ENCODE measurements at places on chromosomes 2 and 18.

- no peak for DNase-seq
These were observed 294.4 kb downstream of the ZNF521 start for GRCh38 chr18:25057491-25058050.

GRCh38 chr18:6414118-6414722, 491 bp downstream of the L3MBTL4 start:
- no peak for DNase-seq

- DNase-seq, result no peak
These were observed 16.6 kb downstream of the CYTIP start for GRCh38 chr2:157427003-157427921.

DNA sequence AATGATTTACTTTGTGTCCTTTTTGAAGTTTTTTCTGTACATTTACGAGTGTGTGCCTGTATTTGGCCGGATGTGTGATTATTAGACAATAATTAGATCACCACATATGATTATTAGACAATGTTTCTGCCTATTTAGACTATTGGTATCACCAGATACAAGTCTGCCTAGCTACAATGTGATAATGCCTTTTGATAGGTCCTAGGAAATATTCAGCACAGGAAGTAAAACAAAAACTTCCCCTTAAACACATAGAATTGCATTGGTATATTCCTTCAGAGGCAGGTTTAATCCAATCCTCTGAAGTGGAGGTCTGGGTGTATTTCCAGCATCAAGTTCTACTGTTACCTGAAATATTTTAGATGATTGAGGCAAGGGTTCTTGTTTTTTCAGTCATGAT, 275.1 kb downstream of the TGIF1 start:
- no peak for DNase-seq

GRCh38 chr18:73973972-73974371, 173.7 kb downstream of the FBXO15 start:
- DNase-seq, result no peak

DNA sequence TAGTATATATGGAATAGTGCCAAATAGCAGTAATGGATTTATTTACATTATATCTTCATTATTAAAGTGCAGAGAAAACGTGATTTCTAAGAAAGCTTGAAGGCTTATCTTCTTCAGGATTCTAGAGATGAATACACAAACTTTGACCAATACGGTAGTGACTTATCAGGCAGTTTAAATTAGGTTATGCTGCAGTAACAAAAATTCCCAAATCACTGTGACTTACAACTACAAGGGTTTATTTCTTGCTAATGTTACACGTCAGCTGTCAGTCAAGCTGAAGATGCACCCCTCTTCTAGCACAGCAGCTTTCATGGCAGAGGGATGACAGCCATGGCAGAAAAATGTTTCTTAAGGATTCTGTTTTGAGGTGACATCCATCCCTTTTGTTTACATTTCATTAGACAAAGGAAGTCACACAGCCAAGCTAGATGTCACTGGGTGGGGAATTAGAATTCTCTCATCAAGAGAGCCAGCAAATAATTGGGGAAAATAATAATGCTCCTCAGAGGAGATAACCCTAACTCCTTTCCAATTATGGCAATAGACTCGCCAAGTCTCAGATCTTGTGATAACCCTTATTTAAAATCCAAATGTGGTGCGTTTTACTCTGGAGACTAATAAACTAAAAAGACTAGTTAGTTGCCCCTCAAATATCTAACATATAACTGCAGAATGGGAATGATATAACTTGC, 268.3 kb upstream of the CYP26B1 start:
- no peak for DNase-seq

- no peak for DNase-seq
These were observed 177.9 kb downstream of the TPGS2 start for GRCh38 chr18:36650906-36651305.

DNA sequence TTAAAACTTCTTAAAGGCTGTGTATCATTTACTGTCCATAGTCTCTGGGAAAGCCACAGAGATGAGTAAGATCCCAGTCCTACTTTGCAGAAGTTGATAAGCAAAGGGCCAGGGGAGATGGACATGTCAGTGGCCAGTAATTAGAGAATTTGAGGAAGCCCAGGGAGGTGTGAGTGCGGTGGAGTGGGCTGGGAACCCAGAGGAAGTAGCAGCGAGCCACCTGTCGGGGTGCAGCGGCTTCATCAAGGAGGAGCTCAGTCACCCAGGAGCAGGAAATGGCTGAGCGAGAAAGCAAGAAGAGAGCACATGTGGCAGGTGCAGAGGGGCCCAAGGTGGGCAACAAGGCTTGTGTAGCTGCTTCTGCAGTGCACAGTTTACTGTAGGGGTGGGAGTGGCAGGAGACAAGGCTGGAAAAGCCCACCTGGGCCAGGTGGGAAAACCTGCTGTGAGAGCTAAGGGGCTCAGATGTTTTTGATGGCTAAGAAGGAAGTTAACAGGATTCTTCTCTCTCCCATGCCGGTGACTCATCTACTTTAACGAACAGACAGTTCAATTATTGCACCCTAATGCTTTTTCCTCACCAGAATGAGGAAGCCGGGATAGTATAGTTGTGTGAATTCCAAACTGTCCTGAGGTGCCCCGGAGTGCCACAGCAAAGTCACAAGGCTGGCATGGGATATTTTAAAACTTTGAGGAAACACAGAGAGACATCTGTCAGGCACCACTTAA, 34.8 kb upstream of the MGAT5 start:
- no peak for DNase-seq

- no peak for DNase-seq
These were observed 119.5 kb upstream of the ZFP36L2 start for GRCh38 chr2:43345872-43346271.

- no peak for DNase-seq
These were observed 29.1 kb upstream of the ASB18 start for GRCh38 chr2:236293241-236293810.

DNA sequence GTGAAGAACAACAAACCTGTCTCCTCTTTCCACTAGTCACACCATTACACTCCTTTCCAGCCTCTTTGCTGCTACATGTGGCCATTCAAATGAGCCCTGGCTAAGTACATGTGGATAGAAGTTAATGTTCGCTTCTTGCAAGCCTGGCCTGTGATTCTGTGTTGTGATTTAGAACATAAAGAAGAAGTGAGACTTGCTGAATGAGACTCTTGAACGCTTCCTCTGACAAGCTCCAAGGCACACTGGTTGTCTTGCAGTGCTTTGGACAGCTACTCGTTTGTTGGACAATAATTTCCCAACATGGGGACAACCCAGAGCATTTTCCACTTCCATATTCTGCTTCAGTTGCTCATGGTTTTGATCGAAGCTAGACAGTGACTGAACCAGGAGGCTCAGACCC, 57.3 kb downstream of the CCDC74A start:
- DNase-seq, result no peak

GRCh38 chr2:46198164-46198883, 98.9 kb upstream of the EPAS1 start:
- no peak for DNase-seq

DNA sequence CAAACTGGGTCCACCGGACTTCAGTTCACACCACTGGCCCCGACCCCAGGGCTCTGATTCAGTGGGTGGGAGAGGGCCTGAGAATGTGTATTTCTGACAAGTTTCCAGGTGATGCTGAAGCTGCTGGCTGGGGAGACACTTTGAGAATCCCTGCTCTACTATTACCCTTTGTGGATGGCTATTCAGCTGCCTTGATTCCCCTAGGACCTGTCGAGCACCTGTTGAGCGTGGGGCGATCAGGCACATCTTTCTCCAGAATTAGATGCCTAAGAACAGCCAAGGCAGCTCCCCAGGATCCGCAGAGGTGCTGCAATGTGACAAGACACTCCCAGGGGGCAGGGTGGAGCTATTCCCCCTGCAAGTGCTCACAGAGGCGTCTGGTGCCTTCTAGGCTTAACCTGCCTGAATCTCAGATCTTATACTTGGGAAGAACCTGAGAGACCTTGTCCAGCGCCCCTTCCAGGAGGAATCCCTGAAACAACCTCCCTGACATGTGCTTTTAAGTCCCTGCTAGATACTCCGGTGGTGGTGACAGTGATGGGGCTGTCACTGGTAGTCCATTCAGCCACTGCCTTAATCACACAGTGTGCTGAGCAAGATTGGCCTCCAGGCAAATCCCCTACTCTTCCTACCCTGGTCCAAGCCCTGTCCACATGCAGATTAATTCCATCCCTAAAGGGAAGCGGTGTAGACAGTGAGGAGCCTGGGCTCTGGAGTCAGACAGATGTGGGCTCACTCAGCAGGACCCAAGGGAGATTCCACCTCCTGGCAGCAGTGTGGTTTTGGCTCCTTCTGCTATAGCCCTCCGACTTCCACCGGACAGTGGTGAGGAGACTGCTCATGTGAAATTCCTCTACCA, 43.4 kb upstream of the OTOF start:
- DNase-seq, result no peak

DNA sequence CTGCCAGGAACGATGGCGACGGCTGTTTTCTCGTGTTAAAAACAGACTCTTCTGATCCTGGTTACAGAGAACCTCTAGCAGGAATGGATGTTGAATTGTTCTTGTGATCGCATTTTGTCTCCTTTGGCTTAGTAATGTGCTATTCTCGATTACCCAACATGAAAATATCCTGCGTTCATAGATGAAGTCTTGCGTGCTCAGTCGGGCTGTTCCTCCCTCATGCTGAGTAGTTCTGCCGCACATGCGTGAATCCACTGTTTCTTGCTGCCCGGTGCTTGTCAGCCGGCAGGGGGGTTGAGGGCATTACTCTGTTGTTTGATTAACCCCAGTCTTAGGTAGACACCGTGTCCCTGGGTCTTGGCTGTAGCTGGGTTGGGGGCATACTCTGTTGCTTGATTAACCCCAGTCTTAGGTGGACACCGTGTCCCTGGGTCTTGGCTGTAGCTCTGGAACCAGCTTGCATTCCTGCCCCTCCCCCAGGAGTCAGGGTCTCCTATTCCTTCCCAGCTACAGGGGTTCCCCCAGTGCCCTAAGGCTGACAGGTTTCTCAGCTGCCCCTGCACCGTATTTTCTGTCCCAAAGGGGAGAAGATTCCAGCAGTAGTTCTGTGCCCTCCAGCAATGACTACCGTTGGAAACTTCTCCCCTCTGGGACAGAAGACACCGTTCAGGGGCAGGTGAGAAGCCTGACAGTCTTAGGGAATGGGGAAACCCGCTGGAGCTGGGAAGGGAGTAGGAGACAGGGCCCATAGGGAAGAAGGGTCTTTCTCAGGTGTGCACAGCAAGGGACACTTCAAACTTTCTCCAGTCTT, 22.1 kb upstream of the ASB1 start:
- no peak for DNase-seq

- no peak for DNase-seq
These were observed 110.6 kb upstream of the PXDN start for GRCh38 chr2:1854729-1855547.

GRCh38 chr2:11652553-11652952, 17.4 kb downstream of the NTSR2 start:
- no peak for DNase-seq

GRCh38 chr2:77922567-77922966, 400.4 kb upstream of the LRRTM4 start:
- no peak for DNase-seq

- no peak for DNase-seq
These were observed 65.4 kb upstream of the ACAA2 start for GRCh38 chr18:49878567-49879270.

GRCh38 chr18:50527636-50528307, 32.1 kb upstream of the MAPK4 start:
- no peak for DNase-seq

DNA sequence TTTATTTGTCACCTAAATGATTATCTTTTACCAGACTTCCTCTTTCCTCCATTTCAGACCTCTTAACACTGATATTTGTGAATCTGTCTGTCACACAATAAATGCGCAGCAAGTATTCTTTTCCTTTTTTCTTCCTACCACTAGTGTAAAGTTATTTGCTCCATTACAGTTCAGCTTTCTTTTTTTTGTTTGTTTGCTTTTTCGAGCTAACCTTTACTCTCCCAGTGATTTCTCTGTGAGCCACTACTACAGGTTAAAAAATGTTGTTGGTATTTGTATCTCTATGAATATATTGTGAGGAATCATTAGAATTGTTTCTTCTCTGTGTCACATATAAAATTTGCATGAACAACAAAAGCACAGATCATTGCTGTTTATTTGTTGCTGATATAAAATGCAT, 854.0 kb upstream of the GCFC2 start:
- no peak for DNase-seq

GRCh38 chr18:79634593-79635426, 44.8 kb upstream of the CTDP1 start:
- DNase-seq, result no peak

DNA sequence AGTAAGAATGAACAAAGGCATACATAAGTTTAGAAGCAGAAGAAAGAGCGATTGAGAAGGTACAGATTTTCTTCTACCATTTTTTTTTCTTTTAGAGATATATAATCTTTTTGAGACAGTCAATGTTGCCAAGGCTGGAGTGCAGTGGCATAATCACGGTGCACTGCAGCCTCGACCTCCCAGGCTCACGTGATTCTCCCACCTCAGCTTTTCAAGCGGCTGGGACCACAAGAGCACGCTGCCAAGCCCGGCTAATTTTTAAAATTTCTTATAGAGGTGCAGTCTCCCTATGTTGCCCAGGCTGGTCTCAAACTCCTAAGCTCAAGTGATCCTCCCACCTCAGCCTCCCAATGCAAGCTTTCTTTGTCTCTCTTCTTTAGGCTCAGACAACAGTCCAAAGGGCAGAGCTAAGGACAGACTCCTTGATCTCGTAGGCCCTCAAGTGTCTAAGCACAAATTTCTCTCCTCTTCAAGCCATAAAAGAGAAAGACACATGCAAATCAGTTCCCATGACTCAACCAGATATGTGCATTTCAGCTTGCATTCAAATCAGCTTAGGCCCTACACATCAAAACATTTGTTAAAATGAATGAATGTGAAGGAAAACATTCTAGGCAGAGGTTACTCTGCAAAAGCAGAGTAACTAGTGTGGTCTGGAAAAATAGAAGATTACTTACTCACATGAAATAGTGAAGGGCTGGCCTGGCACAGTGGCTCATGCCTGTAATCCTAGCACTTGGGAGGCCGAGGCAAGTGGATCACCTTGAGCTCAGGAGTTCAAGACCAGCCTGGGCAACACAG, 18.0 kb downstream of the ITSN2 start:
- DNase-seq, result no peak

GRCh38 chr18:10170375-10170774, 256.6 kb downstream of the VAPA start:
- no peak for DNase-seq

DNA sequence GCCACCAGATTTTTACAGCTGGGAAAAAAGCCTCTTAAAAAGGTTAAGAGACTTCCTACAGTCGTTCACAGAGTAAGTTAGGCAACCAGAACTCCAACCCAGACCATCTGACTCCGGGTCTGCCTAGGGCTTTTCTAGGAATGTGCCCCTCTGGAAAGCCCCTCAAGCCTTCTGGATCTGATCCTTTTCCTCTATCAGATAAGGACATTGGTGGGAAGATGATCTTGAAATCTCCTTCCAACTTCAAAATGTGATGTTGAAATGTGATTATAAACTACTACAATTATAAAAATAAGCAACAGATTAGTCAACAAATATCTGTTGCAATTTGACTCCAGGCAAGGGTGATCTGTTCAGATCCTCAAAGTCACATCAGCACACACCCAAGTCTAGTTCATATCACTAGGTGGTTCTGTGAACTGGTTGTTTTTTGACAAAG, 270.4 kb downstream of the ARHGAP15 start:
- no peak for DNase-seq

GRCh38 chr2:203761121-203761520, 54.7 kb downstream of the CD28 start:
- no peak for DNase-seq

- DNase-seq, result no peak
These were observed 212.1 kb upstream of the NCKAP5 start for GRCh38 chr2:133780099-133780996.

- DNase-seq, result no peak
These were observed 33.7 kb downstream of the SLC20A1 start for GRCh38 chr2:112679484-112679883.
